ENCODE measurements at places on chromosomes 13 and 19.

GRCh38 chr19:42926781-42927180, 9.1 kb upstream of the PSG6 start:
- no peak for DNase-seq

DNA sequence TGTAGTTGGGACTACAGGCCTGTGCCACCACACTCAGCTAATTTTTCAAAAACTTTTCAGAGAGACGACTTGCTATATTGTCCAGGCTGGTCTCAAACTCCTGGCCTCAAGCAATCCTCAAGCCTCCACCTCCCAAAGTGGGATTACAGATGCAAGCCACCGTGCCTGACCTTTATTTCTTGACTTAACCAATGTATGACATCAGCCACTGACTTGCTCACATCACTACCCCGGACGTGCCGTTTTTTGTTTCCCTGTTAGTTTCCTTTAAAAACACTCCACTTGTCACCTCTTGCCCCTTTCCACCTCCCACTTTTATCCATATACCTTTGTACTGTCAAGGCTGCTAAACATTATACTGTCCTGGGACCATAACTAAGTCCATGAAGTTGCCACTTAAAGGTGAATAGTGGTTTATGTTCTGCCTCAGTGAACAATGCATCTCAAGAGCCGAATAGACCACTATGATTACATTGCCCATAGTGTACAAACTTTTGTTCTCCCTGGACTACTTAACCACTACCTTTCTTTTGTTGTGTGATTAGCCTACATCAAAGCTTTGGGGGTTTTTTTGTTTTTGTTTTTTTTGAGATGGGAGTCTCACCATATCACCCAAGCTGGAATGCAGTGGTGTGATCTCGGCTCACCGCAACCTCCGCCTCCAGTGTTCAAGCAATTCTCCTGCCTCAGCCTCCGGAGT, 2.3 kb upstream of the EPHX3 start:
- DNase-seq = no peak

- no peak for DNase-seq
These were observed 40.9 kb upstream of the KPNA3 start for GRCh38 chr13:49833402-49833801.

DNA sequence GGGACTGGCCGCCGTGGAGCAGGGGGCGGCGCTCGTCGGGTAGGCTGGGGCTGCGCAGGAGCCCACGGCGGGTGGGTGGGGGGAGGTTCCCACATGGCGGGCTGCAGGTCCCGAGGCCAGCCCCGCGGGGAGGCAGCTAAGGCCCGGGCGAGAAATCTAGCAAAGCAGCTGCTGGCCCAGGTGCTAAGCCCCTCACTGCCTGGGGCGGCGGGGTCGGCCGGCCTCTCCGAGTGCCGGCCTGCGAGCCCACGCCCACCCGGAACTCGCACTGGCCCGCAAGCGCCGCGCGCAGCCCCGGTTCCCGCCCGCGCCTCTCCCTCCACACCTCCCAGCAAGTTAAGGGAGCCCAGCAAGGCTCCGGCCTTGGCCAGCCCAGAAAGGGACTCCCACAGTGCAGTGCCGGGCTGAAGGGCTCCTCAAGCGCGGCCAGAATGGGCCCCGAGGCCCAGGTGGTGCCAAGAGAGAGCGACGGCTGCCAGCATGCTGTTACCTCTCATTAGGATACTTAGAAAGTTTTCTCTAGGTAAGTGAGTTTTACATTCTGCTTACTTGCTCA, 1463.5 kb upstream of the MIR17HG start:
- DNase-seq = no peak
